ENCODE measurements at places on chromosomes 3 and 15. TPM values are rescaled to one million over a fixed set of nuclear protein-coding genes. Genes with fewer than 3 reads are reported as not detected.

TICRR gene
- 0.88 TPM for total RNA-seq

STAB1 gene
- total RNA-seq: 1.1 TPM

CHRNA7 gene
- not detected for total RNA-seq

AADACL2 gene
- total RNA-seq: not detected

KBTBD12 gene
- total RNA-seq: not detected

TM6SF1 gene
- total RNA-seq: 0.36 TPM

WDR93 gene
- 0.36 TPM for total RNA-seq

SCAPER gene
- 10.6 TPM for total RNA-seq

NDN gene
- 51.9 TPM for total RNA-seq

CERS3 gene
- not detected for total RNA-seq

SLC27A2 gene
- not detected for total RNA-seq

GOLGA8F gene
- under 0.01 TPM for total RNA-seq

MYEF2 gene
- 0.88 TPM for total RNA-seq

PPP2R3A gene
- 23.9 TPM for total RNA-seq

RTP4 gene
- 2.7 TPM for total RNA-seq

RAB27A gene
- total RNA-seq: 7.2 TPM

SLC28A1 gene
- not detected for total RNA-seq

STRIT1 gene
- total RNA-seq: not detected

KBTBD13 gene
- not detected for total RNA-seq

DZIP3 gene
- 12.3 TPM for total RNA-seq

CELF6 gene
- 0.36 TPM for total RNA-seq

Measured in osteoblast (primary cell).